Activated CD8-positive, alpha-beta memory T cell treated with anti-CD3 and anti-CD28 coated beads for 1 hour (primary cell): ENCODE measurements at places on chromosomes 7 and 10.

GRCh38 chr10:52491246-52491995 lies 177.3 kb downstream of the DKK1 start:
- DNase-seq: no peak

GRCh38 chr10:4883079-4883739 lies 57.2 kb downstream of the AKR1E2 start:
- DNase-seq: no peak

DNA sequence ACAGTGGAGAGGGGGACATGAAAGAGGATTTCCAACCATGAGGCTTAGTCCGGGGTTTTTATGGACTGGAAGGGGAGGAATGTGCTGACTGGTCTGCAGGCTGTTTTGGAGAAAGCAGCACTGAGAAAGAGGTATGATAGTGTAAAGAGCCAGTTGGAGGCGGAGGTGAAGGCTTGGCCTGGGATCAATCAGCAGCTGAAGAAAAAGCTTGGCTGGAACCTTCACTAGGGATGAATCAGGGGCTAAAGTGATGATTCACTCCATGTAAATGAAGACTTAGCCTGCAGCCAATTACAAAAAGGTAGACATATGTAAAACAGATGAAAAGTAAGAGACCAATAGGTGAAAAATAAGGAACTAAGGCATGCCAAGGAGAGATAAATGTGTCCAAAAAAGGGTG lies 1382.6 kb downstream of the GATA3 start:
- DNase-seq: no peak

DNA sequence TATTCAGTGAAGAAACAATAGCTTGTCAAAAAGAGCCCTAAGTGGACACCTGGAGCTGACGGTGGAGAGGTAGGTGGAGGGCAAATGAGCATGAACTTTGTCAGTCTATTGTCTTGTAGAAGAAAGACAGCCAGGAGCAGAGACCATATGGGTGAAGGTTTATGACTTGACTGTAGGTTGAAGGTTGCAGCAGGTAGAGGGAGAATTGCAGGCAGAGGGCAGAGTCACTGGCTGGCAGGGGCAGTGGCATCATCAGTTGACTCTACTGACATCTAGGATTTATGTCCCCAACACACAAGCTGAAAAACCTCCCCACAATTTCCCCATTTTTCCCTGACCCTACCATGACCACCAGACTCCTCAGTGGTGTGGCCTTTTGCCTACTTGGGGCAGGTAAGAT lies 243.6 kb upstream of the PRSS58 start:
- no peak for DNase-seq
